ENCODE measurements at places on chromosomes 12 and 14.

- DNase-seq: no peak
Observed at GRCh38 chr14:101330416-101331140, 230.7 kb upstream of the DIO3 start.

- DNase-seq: no peak
Observed at GRCh38 chr14:105857220-105857825, 330.9 kb downstream of the TMEM121 start.

DNA sequence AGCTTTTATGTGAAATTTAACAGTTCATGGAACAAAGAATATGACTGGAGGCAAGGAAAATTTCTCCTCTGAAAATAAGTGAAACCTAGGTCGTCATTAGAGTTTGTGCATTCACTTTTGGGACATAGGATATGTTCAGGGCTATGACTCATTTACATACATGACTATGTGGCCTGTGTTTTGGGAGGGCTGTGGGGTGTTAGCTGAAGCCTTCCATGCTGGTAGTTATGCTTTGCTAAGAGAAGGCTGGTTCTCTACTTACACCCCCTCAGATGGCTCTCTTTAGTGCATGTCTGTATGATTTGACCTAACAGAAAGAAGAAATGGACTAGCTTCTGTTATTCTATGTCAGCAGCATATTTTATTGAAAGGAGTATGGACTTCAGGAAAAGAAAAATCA lies 416.5 kb upstream of the GARIN6 start:
- DNase-seq: no peak

GRCh38 chr12:92573104-92573503 lies 129.7 kb upstream of the PLEKHG7 start:
- DNase-seq: no peak

GRCh38 chr12:16021676-16022075 lies 110.5 kb downstream of the DERA start:
- no peak for DNase-seq

- no peak for DNase-seq
Observed at GRCh38 chr12:104718304-104718929, 239.7 kb downstream of the SLC41A2 start.

- no peak for DNase-seq
Observed at GRCh38 chr14:95815226-95815690, 61.4 kb upstream of the TUNAR start.

- DNase-seq: no peak
Observed at GRCh38 chr12:19749906-19750574, 310.7 kb downstream of the AEBP2 start.

DNA sequence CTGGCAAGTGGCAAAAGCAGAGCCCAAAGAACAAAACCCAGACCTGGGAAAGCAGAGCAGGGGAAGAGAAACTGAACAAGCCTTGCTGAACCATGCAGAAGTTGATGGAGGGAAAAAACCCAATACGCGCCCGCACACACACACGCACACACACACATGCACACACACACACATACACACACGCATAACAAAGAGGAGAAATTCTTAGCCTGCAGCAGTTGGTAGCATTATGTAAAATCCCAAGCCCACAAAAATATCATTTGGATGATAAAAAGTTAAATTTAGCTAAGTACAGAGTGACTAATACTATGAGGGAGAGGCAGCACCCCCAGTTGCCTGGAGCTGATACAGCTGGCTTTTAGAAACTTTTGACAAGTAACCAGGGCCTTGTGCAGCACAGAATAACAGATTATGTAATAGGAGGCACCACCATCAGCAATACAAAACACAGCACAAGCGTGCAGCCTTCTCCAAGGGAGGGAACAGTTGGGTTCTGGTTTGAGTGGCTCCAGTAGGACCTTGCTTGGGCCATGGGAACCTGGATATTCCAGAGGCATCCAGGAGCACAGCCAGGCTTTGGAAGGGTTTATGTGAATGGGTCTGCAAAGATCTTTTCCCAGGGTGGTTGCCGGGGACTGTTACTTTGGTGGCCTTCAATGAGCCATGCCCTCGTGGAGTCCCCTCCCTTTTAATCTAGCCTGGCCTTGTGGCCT lies 35.3 kb downstream of the PITPNM2 start:
- no peak for DNase-seq

DNA sequence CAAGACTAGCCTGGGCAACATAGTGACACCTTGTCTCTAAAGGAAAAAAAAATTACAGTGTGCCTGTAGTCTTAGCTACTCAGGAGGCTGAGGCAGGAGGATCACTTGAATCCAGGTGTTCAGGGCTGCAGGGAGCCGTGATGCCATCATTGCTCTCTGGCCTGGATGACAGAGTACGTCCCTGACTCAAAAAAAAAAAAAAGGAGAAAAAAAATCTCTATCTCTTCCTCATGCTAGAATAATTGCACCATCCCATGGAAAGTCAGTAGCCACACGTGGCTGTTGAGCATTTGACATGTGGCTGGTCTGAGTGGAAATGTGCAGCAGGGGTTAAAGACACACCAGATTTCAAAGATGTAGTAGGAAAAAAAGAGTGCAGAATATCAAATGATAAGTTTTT lies 3.8 kb downstream of the RILPL1 start:
- DNase-seq: no peak

DNA sequence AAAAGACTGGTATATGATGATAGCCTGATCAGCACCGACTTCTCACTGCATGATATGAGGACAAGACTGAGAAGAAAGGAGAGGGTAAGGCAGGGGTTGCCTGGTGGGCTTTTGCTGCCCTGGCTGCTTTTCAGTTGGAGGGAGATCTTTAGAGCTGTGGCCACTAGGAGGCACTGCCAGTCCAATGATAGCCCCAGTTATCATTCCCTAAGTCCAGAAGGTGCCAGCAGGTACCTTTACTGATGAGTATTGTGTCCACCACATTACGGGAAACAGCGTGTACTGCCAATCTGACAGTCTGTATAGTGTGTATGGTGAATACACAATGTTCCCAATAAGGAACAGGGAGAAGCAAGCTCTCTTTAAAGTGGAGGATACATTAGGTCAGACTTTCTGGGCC lies 55.8 kb upstream of the CCDC175 start:
- no peak for DNase-seq

DNA sequence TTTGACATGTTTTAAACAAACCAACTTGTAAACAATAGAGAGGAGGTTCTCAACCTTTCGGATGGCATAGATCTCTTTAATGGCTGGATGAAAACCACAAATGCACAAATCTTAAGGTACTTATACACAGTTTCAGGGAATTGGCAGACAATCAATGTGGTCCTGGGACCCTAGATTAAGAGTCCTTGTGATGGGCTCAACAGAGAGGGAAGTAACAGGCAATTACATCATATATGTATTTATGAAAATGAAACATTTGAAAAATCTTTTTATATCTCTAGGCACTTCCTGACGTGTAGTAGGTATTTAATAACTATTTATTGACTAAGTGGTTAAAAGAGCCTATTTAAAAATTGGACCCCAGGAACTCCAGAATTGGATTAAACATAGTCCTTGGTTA lies 897 bp downstream of the ACTR10 start:
- no peak for DNase-seq

- DNase-seq: no peak
Observed at GRCh38 chr12:113796066-113796827, 169.9 kb downstream of the RBM19 start.

DNA sequence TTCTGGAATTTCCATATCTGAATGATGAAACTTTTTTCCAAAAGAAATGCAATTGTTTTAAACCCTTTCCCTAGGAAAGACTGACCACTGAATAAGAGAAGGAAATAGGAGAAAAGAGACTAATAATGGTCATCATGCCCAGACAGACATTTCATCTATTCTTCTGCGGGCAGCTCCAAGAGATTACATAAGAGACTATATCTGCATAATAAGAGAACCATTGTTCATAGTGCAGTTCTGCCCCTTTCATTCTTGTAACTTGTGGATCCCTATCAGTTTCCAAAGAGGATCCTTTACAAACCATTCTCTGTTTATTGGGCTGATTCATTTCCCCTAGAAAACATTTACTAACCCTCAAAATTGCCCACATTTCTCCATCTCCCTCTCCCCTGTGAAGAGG lies 197.8 kb downstream of the FSCB start:
- no peak for DNase-seq

- DNase-seq: no peak
Observed at GRCh38 chr12:130968611-130969010, 14.9 kb downstream of the ADGRD1 start.

- no peak for DNase-seq
Observed at GRCh38 chr12:45257185-45257930, 41.5 kb downstream of the ANO6 start.

- no peak for DNase-seq
Observed at GRCh38 chr12:68451261-68452077, 119.3 kb upstream of the MDM1 start.

DNA sequence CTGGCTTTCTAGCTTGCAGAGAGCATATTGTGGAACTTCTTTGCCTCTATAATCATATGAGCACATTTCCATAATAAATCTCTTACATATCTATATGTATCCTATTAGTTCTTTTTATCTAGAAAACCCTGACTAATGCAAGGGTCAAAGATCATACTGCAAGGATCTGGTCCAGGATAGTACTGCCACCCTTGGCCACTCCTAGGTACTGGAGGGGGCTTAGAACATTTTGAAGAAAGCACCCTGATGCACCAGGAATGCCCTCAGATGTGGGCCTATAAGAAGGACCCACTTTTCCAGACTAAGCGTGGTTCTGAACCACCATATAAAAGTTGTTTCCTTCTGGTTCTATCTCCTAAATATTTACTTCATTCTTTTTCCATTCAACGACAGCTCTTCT lies 14.6 kb downstream of the ATXN7L3B start:
- no peak for DNase-seq

- DNase-seq: no peak
Observed at GRCh38 chr14:54221971-54222370, 174.8 kb upstream of the CDKN3 start.

- no peak for DNase-seq
Observed at GRCh38 chr12:128459067-128459466, 192.1 kb downstream of the TMEM132C start.

GRCh38 chr12:120646044-120646443 lies 5.6 kb downstream of the CABP1 start:
- no peak for DNase-seq

DNA sequence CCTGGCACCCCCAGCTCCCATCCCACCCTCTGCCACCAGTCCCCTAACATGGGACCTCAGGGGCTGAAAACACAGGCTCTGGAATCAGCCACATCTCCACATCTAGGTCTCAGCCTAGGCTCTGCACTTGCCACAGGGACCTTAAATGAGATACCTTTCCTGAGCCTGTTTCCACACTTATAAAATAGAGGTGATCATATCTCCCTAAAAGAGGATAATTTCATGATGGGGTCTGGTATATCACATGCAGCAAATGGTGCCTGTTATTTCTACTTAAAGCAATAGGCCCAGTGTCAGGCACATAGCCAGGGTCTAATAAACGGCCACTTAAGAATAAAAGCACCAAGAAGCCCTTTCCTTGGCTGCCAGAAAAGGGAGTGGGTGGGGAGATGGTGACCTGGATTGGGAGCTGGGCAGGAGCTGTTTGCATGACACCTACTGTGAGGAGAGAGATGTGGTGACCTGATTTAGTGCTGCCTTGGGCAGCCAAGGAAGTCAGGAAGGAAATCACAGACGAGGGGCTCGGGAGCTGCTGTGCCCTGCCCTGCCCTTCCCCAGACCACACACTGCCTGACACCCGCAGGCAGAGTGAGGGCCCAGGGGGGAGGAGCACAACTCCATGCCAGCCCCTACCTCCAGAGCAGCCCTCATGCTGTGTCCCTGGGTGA lies 71.2 kb downstream of the IRF2BPL start:
- DNase-seq: no peak

DNA sequence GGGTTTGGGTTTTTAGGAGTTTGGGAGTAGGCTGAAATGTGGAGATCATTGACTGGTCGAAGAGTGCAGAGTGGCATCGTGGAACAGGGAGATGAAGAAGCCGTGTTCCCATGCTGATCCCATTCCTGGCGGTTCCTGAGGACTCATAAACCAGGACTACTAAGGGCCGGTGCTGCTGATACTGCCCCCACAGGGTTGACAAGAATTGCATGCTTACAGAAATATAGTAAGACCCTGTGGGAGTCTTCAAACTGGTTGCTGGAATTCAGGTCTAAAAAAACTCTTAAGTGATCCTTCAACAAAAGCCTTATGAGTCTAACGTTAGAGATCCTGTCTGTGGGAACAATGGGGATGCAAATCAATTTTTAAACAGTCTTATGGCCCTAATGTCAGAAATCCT lies 64.0 kb upstream of the ARHGAP5 start:
- no peak for DNase-seq

- no peak for DNase-seq
Observed at GRCh38 chr12:34398706-34399630, 376.7 kb downstream of the ALG10 start.

GRCh38 chr12:105253866-105254513 lies 18.0 kb upstream of the APPL2 start:
- no peak for DNase-seq

DNA sequence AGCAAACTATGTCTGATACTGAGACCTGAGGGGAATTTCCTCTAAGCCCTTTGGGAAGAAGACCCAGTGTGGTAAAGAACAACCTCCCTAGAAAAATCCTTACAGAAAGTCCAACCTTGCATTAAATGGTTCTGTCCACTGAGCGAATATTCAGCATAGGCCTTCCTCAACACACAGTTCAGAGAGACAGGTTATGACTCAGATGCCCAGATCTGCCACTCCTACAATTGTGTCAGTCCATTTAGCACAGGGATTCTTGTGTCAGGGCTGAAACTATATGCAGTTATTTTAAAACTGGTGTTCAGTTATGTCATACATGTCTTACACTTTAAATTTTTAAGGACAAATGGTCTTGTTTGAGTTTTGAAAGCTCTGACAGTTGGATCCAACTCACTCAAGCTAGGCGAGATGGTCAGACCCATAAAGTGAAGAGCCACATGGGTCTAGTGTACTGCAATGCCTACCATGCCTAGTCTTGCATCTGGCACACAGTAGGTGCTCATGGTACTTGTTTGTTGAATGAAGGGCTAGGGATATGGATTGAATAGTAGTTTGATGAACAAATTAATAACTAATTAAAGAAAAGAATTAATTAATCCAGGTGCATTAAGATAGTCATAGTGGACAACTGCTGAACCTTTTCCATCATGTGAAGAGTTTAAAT lies 207.5 kb upstream of the PWP1 start:
- DNase-seq: no peak

DNA sequence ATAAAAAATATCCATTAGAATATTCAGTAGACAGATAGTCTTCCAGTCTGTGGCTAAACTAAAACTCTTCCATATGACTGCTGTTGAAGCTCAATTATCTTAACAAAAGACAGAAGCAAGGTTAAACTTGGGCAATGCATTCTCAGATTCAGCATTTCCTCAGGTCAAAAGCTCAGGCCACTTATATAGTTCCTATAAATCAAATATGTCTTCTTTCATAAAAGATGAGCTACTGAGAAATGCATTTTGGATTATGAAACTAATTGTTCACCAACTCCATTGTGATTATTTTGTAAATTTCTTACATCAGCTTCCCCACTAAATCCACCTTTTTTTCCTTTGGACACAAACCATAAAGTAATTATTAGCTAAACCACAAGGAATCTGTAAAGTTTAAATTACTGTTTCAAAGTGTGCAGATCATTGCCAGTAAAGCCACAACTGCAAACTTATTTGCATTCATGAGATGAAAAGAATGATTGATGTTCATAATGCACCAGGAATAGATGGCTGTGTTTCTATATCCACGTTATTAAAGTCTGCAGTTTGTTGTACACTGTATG lies 224.4 kb downstream of the FBXL14 start:
- DNase-seq: no peak
